ENCODE measurements at places on chromosomes 7 and 10. TPM values are rescaled to one million over a fixed set of nuclear protein-coding genes. Genes with fewer than 3 reads are reported as not detected.

RET gene
- 1.6 TPM for total RNA-seq

UCN3 gene
- not detected for total RNA-seq

DNA sequence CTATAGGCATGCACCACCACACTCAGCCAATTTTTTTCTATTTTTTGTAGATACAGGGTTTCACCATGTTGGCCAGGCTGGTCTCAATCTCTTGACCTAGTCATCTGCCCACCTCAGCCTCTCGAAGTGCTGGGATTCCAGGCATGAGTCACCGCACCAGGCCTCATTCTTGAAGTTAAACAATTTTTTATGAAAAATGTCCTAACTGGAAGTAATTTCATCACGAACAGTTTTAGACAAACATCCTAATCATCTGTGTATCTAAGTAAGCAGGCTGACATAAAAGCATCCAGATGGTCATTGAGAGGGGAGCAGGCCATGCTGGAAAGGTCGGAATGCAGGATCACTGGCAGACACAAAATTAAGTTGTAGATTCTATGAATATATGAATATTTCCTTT, 269.1 kb downstream of the ZMYND11 start:
- DNase-seq, result no peak

GRCh38 chr10:103080891-103081581, 112.0 kb downstream of the NT5C2 start:
- no peak for DNase-seq

DNA sequence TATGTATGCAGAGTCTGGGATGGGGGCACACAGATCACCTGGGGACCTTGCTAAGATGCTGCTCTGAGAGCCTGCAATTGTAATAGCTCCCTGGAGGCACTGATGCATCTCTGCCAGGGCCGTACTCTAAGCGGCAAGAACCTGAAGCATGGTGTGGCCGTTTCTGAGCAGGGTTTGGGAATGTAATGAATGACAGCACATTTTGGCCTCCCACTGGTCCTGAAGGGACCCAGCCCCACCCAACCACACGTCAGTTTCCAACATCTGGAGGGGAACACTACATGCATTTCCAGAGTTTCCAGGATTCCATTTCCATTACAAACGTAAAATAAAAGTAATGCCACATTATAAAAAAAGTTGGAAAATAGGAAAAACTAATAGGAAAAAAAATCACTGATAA, 14.0 kb downstream of the ZCCHC24 start:
- DNase-seq, result no peak

- DNase-seq, result no peak
Observed at GRCh38 chr7:128357217-128357613, 4.3 kb downstream of the PRRT4 start.

Measured in frontal cortex (tissue), 4 donors.